Thoracic aorta (tissue), 2 donors: ENCODE measurements at places on chromosomes 3 and 15. TPM values are rescaled to one million over a fixed set of nuclear protein-coding genes. Genes with fewer than 3 reads are reported as not detected.

Gene FGF12
- 1.5 TPM for total RNA-seq

Gene CD200
- 42.2 TPM for total RNA-seq

Gene COPB2
- total RNA-seq, result 114 TPM

Gene MST1R
- 3.7 TPM for total RNA-seq

Gene FMN1
- 27.5 TPM for total RNA-seq

Gene CKMT1A
- total RNA-seq, result not detected

Gene MEGF11
- total RNA-seq, result not detected

Gene CCRL2
- 0.41 TPM for total RNA-seq

Gene SAMMSON
- 25.3 TPM for total RNA-seq

Gene KCNMB2
- total RNA-seq, result not detected

Gene RHCG
- not detected for total RNA-seq

Gene ILDR1
- total RNA-seq, result not detected

Gene PIERCE2
- total RNA-seq, result 12.6 TPM

Gene TIGIT
- total RNA-seq, result 0.14 TPM

Gene SEMA3G
- 18.1 TPM for total RNA-seq

Gene MAGEL2
- total RNA-seq, result not detected

Gene CHRNA5
- total RNA-seq, result 1.6 TPM

Gene CTDSPL2
- 64.5 TPM for total RNA-seq

Gene FANCD2OS
- not detected for total RNA-seq

Gene ZBTB47
- 84.2 TPM for total RNA-seq
